ENCODE measurements at places on chromosomes 12 and 14.

- DNase-seq = no peak
Observed at GRCh38 chr12:122023339-122024131, 1.9 kb downstream of the BCL7A start.

DNA sequence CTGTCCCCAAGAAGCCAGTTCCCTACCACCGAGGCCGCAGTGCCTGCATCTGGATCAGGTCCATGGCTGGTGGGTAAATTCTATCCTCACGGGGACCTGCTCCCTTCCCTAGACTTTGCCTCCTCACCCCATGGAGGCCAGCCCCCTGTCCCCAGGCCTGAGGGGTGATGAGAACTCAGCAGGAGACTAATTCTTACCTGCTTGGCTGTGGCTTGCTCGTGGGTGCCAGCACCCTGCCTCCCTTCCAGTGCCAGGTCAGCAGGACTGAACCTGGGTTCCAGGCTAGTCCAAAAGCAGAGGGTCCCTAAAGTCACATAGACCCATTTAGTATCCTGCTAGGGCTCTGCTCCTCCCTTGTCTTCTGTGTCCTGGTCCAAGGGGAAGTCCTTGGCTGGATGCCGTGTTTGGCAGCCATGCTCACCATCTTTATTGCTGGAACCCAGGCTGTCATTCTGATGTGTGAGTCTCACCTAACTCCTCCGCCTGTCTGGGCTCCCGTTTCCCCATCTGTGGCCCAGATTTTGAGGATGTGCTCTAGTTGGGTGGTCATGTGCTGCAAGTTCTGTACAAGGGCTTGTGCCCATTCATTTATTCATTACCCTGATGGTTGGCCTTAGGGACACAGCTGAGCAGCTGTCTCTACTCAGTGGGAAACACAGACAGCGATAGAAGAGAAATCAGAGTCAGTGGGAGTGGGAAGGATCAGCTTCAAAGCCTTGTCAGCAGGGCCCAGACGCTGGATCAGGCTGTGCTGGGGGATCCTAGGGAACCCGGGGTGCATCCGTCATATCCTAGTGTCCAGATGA, 949 bp downstream of the PLBD2 start:
- DNase-seq = no peak

- DNase-seq = no peak
Observed at GRCh38 chr12:33575346-33575745, 135.7 kb upstream of the SYT10 start.

- DNase-seq = no peak
Observed at GRCh38 chr14:64200170-64200569, 94.0 kb downstream of the ESR2 start.

GRCh38 chr12:3273409-3273853, 196.3 kb downstream of the TSPAN9 start:
- DNase-seq = no peak

All from stimulated activated CD4-positive, alpha-beta T cell treated with anti-CD3 and anti-CD28 coated beads, Interleukin-1b, Interleukin-23, amount 100 ng/mL, for 1 hour (primary cell).